Spinal cord (tissue), 10 donors: ENCODE measurements at places on chromosomes 3 and 15. TPM values are rescaled to one million over a fixed set of nuclear protein-coding genes. Genes with fewer than 3 reads are reported as not detected.

DNA sequence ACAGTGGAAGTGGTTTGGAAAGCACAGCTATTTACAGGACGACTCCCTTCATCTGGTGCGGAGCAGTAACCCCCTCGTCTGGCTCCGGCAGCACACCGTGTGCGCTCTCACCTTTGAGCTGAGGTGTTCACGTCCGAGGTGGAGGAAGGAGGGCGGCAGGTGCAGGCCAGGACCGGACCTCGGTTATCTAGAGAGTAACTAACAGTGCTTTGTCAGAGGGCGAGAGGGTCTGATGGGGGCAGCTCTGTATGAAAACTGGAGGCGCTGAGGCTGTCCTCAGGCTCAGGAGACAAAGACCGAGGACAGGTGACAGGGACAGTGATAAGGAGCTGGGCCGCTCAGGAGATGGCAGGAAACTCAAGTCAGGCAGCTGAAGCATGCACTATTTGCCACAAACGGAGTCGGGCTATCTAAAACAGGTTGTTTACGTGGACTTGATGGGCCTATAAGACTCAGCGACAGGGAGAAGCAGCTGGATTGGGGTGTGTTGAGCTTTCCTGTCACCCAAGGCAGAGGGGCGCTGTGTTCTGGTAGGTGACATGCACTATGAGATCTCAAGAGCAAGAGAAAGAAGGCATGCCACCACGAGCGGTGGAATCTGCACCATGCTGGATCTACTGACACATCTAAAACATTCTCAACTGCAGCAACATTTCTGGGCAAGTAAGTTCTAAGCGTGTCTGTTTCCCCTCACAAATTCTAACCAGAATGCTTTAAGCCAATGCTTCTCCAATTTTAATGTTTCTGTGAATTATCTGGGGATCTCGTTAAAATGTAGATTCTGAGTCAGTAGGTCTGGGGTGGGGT is 155.2 kb downstream of the XXYLT1 start:
- peaks cover 11% of the 10 kb centered on the region for H3K36me3 ChIP-seq
- H3K4me1 ChIP-seq: peaks cover 37% of the 10 kb centered on the region
- DNase-seq: no peak
- H3K4me3 ChIP-seq: no peak overlapping the region

The IL17RE gene
- 1.1 TPM for total RNA-seq

GRCh38 chr3:108887121-108887520 is 64.5 kb downstream of the TRAT1 start:
- H3K27me3 ChIP-seq: no peaks in the 10 kb centered on the region
- H3K27ac ChIP-seq: no peak overlapping the region
- H3K4me1 ChIP-seq: no peaks in the 10 kb centered on the region
- H3K36me3 ChIP-seq: no peaks in the 10 kb centered on the region
- H3K4me3 ChIP-seq: no peak overlapping the region
- DNase-seq: no peak

The PIK3CB gene
- 23.5 TPM for total RNA-seq

DNA sequence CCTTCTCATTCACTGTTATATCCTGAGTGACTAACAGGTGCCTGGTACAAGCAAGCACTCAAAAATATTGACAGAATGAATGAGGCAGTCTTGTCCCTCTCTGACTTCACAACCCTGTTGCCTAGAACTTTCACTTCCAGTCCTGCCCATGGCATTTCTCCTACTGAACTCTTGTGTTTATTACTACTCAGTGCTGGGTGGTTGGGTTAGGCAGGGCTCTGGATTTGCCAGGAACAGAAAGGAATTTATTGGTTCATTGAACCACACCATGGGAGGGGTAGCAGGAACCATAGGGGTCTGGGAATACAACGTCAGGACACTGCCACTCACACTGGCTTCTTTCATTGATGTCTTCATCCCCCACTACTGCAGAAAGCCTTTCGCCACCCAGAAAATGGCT is 41.9 kb upstream of the SEMA4B start:
- no peaks in the 10 kb centered on the region for H3K27me3 ChIP-seq
- peaks cover 16% of the 10 kb centered on the region for H3K4me1 ChIP-seq
- H3K4me3 ChIP-seq: no peak overlapping the region
- no peaks in the 10 kb centered on the region for H3K36me3 ChIP-seq
- H3K27ac ChIP-seq: no peak overlapping the region
- no peak for DNase-seq

DNA sequence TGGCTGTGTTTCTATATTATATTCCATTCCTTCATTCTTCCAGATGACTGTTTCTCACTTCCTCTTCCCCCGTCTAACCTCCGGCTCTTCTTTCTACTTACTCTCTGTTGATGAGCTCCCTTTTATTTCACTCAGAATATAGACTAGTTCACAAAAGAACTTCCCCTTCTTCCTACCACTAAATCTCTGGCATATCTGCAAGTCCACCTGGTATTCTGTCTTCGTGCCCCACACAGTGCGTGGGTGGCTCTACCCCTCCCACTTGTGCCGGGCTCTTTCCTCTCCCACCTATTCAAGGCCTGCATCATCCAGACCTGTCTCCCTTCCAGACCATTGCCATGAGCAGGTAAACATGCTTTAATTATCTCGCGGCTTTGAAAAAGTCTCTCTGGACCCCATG is 73.0 kb downstream of the SCN10A start:
- H3K4me3 ChIP-seq: no peak overlapping the region
- H3K4me1 ChIP-seq: no peaks in the 10 kb centered on the region

The SMCO1 gene
- not detected for total RNA-seq

GRCh38 chr3:10935028-10935427 is 57.5 kb upstream of the SLC6A1 start:
- peaks cover 44% of the 10 kb centered on the region for H3K36me3 ChIP-seq
- no peak overlapping the region for H3K4me3 ChIP-seq
- H3K4me1 ChIP-seq: peaks cover 60% of the 10 kb centered on the region
- DNase-seq: no peak
- H3K27ac ChIP-seq: peak overlapping the region; percentile 93

The PCOLCE2 gene
- total RNA-seq: 6.8 TPM

DNA sequence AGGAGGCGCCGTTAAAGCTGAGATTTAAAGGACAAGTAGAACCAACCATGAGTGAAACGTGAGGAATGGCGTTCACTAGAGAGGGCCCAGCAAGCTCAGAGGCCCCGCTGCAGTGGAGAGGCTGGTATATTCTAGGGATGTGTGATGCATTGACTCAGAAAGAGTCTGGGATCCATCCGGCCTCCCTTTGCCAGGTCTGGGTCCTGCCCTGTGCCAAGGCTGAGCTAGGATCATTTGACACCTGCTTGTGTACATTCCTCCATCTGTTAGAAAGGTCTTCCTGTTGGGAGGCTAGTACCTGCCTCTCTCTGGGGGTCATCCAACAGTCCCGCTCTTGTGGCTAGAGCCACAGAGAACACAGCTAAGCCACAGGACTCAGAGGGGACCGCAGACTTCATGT is 28.4 kb downstream of the CA12 start:
- H3K4me1 ChIP-seq: peaks cover 25% of the 10 kb centered on the region
- H3K27ac ChIP-seq: no peak overlapping the region
- H3K27me3 ChIP-seq: no peaks in the 10 kb centered on the region

The TM4SF18 gene
- 12.4 TPM for total RNA-seq

DNA sequence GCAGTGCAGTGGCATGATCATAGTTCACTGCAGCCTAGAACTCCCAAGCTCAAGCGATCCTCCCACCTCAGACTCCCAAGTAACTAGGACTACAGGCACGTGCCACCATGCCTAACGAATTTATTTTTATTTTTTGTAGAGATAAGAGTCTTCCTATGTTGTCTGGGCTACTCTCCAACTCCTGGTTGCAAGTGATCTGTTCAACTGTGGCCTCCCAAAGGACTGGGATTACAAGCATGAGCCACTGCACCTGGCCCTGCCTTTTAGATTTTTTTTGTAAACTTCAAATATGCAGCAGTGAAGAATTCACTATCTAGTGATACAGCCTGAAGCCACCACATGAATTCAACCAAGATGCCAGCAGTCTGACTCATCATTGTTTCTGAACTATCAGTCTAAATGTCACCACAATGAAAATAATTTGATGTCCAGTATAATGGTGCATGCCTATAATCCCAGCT is 32.7 kb downstream of the UBXN7 start:
- H3K27me3 ChIP-seq: no peaks in the 10 kb centered on the region
- H3K4me1 ChIP-seq: no peaks in the 10 kb centered on the region
- H3K27ac ChIP-seq: no peak overlapping the region
- peaks cover 29% of the 10 kb centered on the region for H3K36me3 ChIP-seq
- no peak for DNase-seq
- no peak overlapping the region for H3K4me3 ChIP-seq

The SLC33A1 gene
- total RNA-seq: 36.6 TPM

DNA sequence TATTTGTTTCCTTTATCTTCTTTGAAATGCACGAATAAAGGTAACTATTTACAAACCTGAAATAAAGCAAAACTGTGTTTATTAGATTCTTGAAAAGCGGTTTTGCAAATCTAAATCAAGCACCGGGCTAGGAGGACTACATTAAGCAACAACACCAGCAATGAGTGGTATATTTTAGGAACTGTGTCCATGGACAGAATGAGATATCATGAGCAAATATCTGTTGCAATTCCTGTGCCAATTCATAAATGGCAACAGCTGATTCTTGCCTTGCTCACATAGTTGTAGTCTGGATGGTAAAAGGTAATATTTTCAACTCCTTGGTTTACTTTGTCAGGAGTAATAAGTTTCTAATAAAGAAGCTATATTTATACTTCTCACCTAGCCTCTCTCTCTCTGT is 403.3 kb downstream of the LPP start:
- no peak for DNase-seq
- H3K4me1 ChIP-seq: no peaks in the 10 kb centered on the region
- no peaks in the 10 kb centered on the region for H3K27me3 ChIP-seq
- H3K4me3 ChIP-seq: no peak overlapping the region
- H3K36me3 ChIP-seq: no peaks in the 10 kb centered on the region
- H3K27ac ChIP-seq: no peak overlapping the region

- H3K36me3 ChIP-seq: peaks cover 3% of the 10 kb centered on the region
- no peak overlapping the region for H3K27ac ChIP-seq
- DNase-seq: no peak
- no peaks in the 10 kb centered on the region for H3K27me3 ChIP-seq
- no peak overlapping the region for H3K4me3 ChIP-seq
Measured at GRCh38 chr15:66187271-66187670, 66.3 kb downstream of the MEGF11 start.

- no peak overlapping the region for H3K4me3 ChIP-seq
- H3K4me1 ChIP-seq: no peaks in the 10 kb centered on the region
- H3K36me3 ChIP-seq: peaks cover 3% of the 10 kb centered on the region
- no peaks in the 10 kb centered on the region for H3K27me3 ChIP-seq
- H3K27ac ChIP-seq: no peak overlapping the region
Measured at GRCh38 chr3:146532406-146532805, 12.0 kb downstream of the PLSCR1 start.

GRCh38 chr3:36484386-36484785 is 104.1 kb downstream of the STAC start:
- H3K4me3 ChIP-seq: no peak overlapping the region
- no peak overlapping the region for H3K27ac ChIP-seq
- peaks cover 3% of the 10 kb centered on the region for H3K36me3 ChIP-seq

DNA sequence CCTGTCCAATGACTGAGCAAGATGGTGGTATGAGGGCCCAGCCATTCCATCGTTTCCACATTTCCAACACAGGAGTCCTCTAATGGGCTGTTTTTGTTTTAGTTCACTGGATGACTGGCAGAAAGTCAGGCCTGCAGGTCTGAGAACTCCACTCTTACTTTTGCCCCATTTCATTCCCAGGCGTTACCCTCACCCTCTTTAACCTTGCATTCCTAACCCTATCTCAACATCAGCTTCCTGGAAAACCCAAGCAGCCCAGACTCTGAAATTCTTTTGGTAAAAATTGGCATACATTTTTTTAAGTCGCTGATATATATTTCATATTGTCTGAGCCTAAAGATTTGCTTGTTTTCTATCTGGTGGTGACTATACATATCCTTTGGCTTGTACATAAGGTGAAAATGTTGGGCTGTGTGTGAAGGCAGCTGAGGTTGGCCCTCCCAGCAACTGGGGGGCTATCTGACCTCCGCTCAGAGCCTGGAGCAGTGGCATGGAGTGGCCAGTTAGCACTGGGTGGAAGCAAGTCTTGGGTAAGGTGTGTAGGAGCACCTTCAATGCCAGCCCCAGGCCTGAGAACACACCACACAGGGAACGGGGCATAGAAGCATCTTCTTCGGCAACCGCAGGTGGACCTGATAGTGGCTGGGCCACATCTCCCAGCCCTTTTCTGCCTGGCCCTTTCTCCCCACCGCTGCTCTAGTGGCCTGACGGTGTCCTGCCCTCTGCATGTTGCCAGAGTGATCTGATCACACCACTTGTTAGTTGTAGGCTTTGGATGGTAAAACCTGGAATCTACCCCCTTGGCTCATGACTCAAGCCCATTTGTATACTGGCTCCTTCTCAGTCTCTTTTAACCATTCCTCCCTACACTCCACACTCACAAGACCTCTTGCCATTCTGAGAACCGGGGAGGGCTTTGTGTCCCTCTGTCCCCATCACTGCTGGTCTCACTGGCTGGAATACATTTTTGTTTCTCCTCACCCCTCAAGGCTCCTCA is 50.0 kb downstream of the AMOTL2 start:
- no peak overlapping the region for H3K27ac ChIP-seq
- no peak overlapping the region for H3K4me3 ChIP-seq
- no peak for DNase-seq
- no peaks in the 10 kb centered on the region for H3K27me3 ChIP-seq

DNA sequence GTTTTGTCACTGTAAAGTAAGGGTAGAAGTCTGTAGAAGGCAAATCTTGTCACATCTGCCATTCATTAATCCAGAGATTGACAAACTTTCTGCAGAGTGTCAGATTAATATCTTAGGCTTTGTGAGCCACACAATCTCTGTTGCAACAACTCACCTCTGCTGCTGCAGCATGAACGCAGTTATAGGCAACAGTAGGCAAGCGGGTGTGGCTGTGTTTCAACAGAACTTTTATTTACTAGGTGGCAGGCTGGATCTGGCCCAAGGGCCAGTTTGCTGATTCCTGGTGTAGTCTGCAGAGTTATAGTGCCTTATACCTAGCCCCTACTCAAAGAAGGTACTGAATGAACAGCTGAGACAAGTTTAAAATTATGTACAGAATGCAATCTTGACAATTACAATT is 396.7 kb downstream of the FOXP1 start:
- H3K4me3 ChIP-seq: no peak overlapping the region
- H3K27me3 ChIP-seq: no peaks in the 10 kb centered on the region
- no peaks in the 10 kb centered on the region for H3K4me1 ChIP-seq
- H3K27ac ChIP-seq: no peak overlapping the region
- H3K36me3 ChIP-seq: no peaks in the 10 kb centered on the region
- DNase-seq: no peak

GRCh38 chr3:106552351-106553043 is 683.7 kb upstream of the CBLB start:
- H3K4me1 ChIP-seq: no peaks in the 10 kb centered on the region
- H3K27me3 ChIP-seq: no peaks in the 10 kb centered on the region
- DNase-seq: no peak
- no peaks in the 10 kb centered on the region for H3K36me3 ChIP-seq
- H3K4me3 ChIP-seq: no peak overlapping the region

GRCh38 chr3:146544002-146544928 is at the start of gene PLSCR1:
Gene PLSCR1, minus strand, starts transcription at chr3:146544607. Its CDS starts 8,055 bp downstream, at chr3:146536552.
- peaks cover 6% of the 10 kb centered on the region for H3K4me1 ChIP-seq
- peak within 1 kb of the TSS; percentile 89 for H3K27ac ChIP-seq
- peak within 1 kb of the TSS; percentile 84 for H3K4me3 ChIP-seq
- peak; percentile 70 for DNase-seq
- H3K27me3 ChIP-seq: no peaks in the 10 kb centered on the region
